ENCODE measurements at places on chromosomes 12 and 14. TPM values are rescaled to one million over a fixed set of nuclear protein-coding genes. Genes with fewer than 3 reads are reported as not detected.

DNA sequence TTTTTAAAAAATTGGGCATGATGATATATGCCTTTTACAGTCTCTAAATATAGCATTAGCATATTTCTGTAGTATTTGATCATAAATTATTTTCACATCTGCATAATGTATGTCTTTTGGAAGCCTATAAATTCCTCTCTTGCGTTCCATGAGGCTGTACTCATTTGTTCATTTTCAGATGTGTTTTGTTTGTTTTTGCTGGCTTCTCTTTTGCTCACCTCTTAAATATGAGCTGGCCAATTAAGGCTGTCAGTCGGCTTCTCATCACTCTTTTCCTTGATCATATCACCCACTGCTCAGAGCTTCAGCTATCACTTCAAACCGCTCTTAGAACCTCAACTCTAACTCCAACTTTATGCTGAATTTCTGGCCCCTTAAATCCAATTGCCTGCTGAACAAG, 6.6 kb downstream of the TMEM263 start:
- no peak for DNase-seq

GRCh38 chr14:71261206-71261605, 353.9 kb downstream of the PCNX1 start:
- DNase-seq, result peak; percentile 80

Gene DIO2
- 0.55 TPM for polyA plus RNA-seq

Gene SALL2
- 6.1 TPM for polyA plus RNA-seq

Gene TGM1
- polyA plus RNA-seq, result 9.8 TPM

Gene NKX2-1
- polyA plus RNA-seq, result 53.4 TPM
